Lower lobe of right lung (tissue), 2 donors: ENCODE measurements at places on chromosomes 13 and 19.

DNA sequence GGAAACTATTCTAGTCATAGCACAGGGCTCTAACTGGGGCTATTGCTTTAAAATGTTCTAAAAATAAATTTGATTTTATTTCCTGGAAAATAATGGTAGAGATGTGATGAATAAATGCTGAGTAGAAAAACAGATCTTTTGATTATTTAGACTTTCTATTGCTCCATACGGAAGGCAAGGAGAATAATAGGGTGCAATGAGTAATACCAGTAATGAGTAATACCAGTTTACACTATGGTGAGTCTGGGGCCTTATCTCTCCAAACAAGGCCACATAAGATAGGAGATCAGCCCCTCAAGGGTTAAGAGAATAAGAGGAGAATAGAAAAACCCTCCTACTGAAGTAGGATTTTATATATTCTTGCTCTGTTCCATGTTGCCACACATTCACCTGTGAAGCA, 390.4 kb downstream of the KLF5 start:
- DNase-seq, result no peak

- DNase-seq, result no peak
These were observed 1.6 kb upstream of the RAB11B start for GRCh38 chr19:8388612-8388958.

DNA sequence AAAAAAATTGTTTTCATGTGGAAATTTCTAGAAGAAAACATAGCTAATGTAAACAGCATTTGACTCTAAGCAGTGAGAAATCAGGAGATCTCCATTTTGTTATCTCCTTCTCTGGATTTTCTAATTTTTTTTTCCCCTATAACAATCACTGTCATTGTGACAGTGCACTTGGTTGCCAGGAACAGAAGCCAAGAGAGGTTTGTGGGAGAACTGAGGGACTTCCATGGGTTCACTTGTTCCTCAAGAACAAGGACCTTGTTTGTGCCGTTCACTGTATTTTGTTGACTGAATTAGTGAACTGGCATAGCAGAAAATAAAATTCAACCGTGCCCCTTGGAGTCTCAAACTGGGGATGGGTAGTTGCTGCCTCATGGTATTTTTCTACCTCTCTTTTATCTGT, 17.1 kb downstream of the SHISA7 start:
- DNase-seq, result no peak

DNA sequence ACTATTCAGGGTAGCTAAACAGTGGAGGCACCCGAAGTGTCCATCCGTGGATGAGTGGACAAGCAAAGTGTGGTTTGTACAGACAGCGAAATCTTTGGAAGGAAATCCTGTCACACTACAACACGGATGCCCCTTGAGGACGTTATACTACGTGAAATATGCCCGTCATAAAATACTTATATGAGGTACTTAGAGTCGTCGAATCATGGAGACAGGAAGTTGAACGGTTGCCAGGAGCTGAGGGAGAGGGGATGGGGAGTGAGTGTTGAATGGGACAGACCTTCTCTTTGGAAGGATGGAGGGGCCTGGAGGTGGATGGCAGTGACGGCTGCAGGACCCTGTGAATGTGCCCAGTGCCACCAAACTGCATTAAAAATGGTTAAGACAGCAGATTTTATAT, 11.6 kb downstream of the ATP4B start:
- no peak for DNase-seq

GRCh38 chr13:59047546-59047945, 1116.2 kb downstream of the DIAPH3 start:
- DNase-seq, result no peak

DNA sequence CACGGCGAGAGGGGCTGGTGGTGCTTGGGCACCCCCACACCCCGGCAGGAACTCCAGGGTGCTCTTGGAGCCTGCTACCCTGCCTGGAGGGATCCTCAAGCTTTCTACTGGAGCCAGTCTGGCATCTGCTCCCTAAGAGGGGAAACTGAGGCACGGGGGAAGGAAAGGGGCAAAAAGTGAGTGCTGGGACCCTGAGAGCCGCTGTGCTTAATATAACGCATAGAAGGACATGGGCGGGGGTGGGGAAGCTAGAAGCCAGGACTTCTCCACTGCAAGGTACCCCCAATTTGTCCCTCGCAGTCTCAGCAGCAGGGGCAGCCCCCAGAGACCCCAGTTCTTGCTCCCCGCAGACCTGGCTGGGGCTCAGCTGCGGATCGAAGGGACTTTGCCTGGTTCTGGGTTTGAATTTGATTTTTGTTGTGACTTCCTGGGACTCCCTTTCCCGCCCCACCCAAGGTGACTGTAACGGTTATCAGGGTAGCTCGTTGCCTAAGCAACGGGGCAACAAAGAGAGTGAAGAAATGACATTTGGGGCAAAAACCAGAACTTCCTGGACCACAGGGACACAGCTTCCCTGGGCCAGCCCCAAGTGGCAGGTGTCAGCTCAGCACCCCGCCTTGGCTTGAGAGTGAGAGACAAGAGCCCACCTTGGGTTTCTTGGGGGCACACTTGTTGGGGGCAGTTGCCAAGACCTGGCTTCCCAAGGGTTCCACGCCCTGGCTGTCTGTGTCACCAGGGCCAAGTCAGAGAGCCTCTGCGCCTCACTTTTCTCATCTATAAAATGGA, 638 bp downstream of the ADGRE5 start:
- DNase-seq, result peak; percentile 81

- DNase-seq, result no peak
These were observed 140.6 kb upstream of the FRY start for GRCh38 chr13:31890946-31891345.

GRCh38 chr19:49463960-49464740, 9.9 kb upstream of the FLT3LG start:
- DNase-seq, result no peak

GRCh38 chr13:28532388-28533124, 37.6 kb upstream of the FLT1 start:
- DNase-seq, result peak; percentile 67

DNA sequence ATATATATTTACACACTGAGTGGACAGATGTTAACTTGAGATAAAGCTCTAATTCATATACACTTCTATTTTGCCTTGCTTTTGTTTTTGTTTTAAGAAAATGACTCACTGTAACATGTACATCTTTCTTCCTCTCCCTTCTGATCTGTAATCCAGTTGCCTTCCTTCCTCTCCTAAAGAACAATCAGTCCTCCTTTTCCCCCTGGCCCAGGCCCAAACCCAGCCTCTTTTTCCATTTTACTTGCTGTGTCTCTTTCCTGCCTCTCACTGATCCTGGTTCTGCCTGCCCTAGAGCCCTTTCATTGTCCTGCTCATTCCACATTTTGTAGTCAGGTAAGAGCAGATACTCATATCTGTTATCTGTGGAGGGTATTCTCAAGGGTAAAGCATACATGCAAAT, 50.8 kb downstream of the ZAR1L start:
- no peak for DNase-seq

- no peak for DNase-seq
These were observed 20.4 kb downstream of the NOSIP start for GRCh38 chr19:49559928-49560327.

DNA sequence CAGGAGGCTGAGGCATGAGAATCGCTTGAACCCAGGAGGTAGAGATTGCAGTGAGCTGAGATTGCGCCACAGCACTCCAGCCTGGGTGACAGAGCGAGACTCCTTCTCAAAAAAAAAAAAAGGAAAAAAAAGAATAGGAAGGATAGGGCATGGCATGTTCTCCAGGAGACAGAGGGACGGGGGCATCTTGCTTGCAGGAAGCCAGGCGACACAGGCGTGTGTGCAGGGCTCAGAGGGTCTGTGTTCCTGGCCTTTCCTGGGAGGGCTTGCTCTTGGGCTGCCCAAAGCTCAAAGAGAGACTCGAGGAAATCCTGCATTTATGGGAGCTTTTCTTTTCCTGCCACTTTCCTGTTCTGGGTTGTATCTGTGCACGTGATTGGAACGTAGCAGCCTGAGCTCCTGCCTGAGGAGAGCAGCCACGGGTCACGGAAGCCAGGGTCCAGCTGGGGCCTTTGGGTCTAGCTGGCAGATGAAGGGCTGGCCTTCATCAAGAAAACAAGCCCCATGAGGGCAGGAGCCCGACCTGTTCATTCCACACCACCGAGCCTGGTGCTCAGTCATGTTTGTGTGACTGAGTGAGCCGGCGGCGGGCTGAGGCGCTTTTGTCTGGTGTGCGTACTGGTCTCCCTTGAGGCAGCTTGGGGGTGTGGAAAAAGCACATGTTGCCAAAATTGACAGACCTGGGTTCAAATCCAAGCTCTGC, 44.5 kb downstream of the CAPN12 start:
- DNase-seq, result no peak

- DNase-seq, result no peak
These were observed 96.3 kb upstream of the UBAC2 start for GRCh38 chr13:99104396-99104795.

DNA sequence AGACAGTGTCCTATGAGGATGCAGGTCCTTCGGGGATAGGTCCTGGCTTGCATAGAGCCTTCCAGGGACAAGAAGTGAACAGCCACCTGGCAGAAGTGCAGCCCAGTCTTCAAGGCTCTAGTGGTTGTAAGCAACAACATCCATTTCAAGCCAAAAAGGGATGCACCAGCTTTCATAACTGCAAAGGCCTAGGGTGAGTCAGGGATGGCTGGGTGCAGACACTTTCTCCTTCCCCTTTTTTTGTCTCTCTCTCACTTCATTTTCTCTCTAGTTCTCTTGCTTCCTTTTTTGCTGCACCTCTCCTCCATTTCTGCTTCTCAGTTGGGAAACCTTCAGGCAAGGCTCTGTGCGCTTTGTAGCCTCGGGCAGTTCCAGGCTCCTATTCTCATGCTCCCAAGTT, 196.2 kb upstream of the ZNF536 start:
- no peak for DNase-seq

DNA sequence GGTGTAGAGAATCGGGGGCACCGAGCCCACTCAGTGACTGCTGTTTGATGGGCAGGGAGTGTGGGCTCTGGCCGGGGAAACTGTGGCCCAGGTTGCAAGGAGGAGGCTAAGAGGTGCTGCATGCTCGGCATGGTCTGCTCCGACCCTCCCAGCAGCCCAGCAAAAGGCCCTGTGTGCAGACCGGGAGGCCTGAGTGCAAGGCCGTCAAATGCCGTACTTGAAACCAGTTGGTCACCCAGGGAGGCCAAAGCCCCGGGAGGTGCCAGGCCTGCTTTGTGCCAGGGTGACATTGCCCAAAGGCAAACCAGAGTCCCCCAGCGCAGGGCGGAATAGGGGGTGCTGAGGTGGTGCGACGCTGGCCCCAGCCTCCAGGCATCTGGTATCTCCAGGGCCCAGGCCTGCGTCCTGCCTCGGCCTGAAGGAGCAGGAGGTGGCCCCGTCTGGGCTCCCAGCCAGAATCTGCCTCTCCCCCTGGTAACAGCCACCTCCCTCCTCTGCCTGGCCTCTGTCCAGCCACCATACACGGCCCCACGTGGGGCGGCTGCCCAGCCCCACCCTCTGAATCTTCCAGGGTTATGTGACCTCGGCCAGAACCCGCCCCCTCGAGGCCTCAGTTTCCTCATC, 4.0 kb downstream of the PIK3R2 start:
- DNase-seq, result peak; percentile 92

DNA sequence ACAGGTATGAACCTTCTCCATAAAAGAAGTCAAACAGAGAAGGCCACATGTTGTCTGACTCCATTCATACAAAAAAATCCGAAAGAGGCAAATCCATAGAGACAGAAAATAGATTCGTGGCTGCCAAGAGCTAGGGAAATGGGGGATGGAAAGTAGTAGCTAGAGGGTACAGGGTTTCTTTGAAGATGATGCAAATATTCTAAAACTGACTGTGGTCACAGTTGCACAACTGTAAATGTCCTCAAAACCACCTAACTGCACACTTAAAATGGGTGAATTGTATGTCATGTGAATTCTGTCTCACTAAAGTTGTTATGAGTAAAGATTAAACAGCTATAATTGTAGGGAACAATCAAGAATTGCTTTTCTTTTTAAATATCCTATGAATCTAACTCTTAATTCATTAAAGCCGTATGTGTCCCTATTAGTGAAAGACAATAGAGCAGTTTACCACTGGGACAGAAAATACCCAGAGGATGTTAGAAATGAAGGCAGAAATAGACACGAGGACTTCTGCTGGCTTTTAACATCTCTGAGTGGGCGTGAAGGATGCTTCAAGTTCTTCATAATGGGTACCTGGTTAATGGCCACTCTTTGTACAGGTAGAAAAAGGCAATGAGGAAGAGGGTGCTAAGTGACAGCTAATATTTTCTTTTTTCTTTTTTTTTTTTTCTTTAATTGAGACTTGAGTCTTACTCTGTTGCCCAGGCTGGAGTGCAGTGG, 21.2 kb downstream of the INSR start:
- no peak for DNase-seq

DNA sequence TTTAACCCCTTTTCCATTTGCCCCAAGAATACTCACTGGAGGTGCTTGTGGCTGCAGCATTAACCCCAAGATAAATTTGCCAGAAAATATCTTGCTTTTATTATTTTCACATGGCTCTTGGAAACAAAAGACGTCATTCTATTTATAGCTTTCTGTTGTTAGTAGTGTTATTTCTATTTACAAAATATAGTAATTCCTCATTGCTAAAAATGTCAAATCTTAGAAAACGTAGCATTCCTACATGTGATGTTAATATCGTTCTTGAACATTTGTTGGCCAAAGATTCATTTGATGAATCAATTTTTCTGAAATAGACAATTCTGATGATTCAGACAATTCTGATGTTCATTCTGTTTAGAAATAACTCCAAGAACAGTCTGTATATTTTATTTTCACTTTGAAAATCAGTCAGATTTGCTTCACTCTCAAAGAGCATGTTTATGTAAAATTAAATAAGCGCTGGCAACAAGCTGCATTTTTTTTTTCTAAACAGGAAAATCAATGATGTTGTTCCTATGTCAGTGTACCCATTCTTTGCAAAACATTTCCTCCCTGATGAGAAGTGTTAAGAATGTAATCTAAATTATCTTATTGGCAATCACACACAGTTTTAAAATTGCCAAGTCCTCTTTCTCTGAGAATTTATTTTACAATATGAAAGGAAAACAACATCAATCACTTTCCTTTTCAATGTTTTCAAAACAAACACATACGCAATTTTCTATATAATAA, 334.0 kb downstream of the KCTD12 start:
- no peak for DNase-seq

DNA sequence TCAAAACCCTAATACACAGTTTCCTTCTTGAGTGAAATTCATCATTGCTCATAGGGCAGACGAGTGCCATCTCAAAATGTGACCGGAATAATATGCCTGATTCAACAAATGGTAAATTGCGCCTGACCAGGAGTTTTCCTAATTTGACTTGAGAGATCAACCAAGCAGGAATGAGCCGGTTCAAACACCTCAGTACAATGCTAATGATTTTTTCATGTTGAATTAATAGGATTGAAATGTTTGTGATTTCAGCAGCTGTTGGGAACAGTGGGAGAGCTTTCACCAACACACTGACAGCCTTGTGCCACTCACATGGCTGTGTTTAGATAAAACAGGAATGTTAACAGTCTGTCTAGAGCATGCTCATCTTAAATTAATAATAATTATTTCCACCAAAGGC, 484.8 kb downstream of the PCDH9 start:
- no peak for DNase-seq

GRCh38 chr19:50906217-50906616, 5.0 kb downstream of the KLK4 start:
- DNase-seq, result no peak
